ENCODE measurements at places on chromosomes 4 and X.

DNA sequence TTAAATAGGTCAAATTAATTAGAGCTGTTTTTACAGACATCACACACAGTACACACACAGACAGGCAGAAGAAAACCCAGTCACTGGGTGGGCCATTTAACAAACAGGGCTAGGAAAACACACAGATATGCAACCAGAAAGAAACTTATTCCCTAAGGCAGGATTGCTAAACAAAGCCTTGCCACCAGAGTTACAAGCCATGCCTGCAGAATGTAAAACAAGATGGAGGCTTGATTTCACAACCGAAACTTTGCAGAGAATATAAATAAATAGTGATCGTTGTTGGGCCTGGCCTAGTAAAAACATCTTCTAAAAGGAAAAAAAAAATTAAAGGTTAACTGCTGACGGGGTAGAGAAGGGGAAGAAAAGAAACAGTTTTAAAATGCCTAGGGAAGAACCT lies 212.3 kb downstream of the NAP1L3 start:
- DNase-seq = no peak

DNA sequence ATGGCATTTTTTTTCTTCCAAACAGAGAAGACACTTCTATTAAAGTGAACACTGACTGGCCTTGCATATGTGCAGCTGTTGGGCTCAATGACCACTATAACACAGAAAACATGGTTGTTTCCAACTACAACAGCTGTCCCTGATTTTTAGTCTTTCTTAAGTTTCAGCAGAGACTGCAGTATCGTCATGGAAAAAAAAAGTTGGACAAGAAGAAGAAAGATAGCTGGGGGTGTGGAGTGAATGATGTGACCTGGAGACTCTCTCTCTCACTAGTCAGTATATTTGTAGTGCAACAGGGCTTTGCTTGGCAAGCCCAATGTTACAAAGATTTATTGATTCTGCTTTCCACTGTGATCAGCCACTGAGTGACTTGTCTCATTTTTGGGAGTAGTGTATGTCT lies 29.5 kb upstream of the C4orf54 start:
- no peak for DNase-seq

DNA sequence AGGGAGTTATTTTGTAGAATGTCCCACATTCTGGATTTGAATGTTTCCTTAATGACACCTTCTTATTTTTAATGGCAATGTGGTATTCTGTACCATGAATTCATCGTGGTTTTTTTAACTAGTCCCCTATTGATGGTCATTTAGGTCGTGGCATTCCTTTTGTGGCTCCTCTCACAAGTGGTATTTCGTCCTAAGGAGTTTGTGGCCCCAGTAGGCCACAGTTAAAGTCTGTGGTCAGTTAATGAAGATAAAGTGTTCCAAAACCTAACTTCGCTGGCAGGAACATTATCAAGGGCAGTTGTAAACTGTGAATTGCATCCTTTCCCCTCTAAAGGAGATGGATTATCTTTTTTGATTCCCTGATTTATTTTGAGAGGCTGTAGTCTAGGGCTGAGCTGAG lies 133.2 kb downstream of the TMEM164 start:
- DNase-seq = no peak

DNA sequence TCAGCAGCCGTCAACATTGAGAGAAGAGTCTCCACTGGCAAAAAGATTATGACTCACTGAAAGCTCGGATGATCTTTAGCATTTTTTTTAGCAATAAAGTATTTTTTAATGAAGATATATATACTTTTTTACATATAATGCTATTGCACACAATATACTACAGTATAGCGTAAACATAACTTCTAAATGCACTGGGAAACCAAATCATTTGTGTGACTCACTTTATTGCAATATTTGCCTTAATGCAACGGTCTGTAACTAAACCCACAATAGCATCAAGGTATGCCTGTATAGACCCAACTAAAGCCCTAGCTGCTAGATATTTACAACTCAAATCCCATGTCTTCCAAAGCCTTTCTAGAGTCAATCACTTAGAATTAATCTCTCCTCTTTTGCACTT lies 52.3 kb upstream of the EDNRA start:
- no peak for DNase-seq

DNA sequence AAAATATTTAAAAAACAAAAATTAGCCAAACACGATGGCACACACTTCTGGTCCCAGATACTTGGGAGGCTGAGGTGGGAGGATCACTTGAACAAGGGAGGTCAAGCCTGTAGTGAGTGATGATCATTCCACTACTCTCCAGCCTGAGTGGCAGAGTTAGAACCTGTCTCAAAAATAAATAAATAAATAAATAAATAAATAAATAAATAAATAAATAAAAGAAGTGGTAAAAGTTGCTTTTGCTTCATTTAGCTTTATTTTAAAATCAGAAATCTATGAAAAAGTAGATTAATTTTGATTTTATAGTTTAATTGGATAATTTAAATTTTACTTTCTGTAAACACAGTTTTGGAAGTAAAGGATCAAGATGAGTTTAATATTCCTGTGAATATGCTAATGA lies 552.9 kb upstream of the PCDH10 start:
- DNase-seq = no peak

DNA sequence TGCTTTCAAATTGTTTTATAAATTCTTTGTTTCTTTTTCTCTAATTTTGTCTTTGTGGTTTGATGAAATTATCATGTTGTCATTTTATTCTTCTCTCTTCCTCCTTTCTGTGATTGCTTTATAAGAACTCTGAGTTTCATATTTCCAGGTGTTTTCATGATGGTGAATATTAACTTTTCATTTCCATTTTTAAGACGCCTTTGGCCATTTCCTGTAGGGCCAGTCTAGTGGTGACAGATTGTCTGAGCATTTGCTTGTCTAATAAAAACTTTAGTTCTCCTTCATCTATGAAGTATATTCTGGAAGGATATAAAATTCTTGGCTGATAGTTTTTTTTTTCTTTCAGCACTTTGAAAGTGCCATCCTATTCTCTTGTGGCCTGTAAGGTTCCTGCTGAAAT lies 128.1 kb downstream of the FAM13A start:
- no peak for DNase-seq

DNA sequence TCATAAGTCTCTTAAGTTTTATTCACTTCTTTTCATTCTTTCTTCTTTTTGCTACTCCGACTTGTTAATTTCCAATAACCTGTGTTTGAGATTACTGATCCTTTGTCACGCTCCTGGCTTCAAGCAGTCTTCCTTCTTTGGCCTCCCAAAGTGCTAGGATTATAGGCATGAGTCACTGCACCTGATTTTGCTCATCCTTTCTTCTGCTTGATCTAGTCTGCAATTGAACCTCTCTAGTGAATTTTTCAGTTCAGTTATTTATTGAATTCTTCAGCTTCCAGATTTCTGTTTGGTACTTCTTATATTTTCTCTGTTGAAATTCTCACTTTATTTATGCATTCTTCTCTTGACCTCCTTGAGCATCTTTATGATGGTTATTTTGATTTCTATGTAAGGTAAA lies 38.6 kb upstream of the SYTL5 start:
- DNase-seq = no peak

- DNase-seq = no peak
Observed at GRCh38 chrX:68204521-68205038, 228.7 kb downstream of the OPHN1 start.

GRCh38 chr4:159652871-159653270 lies 550.0 kb downstream of the RAPGEF2 start:
- DNase-seq = no peak

- no peak for DNase-seq
Observed at GRCh38 chrX:111652719-111653118, 28.3 kb upstream of the ALG13 start.

DNA sequence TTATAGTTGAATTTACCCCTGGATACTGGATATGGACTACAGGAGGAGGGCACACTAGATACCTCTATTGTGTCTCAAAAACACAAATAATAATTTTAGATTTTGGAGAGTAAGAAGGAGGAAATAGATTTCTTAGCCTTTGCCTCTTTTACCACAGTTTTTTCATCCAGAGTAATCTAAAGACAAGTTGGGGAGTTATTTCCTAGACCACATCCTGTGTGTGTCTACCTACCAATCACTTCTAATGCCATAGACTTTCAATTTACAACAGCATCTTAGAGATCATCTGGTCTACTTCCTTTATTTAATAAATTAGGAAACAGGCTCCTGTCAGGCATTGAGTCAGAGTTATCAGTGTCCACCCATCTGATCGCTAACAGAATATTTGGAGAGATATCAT lies 191.5 kb downstream of the EDA start:
- no peak for DNase-seq

DNA sequence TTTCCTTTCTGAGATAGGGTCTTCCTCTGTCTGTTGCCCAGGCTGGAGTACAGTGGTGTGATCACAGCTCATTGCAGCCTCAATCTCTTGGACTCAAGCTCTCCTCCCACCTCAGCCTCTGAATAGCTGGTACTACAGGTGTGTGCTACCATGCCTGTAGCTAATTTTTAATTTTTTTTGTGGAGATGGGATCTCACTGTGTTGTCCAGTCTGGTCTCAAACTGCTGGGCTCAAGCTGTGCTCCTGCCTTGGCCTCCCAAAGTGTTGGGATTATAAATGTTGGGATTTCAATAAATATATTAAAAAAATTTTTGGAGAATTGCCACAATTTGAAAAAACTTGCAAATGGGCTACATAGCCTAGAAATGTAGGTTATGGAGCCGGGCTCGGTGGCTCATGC lies 18.5 kb downstream of the RAPGEF2 start:
- DNase-seq = no peak

DNA sequence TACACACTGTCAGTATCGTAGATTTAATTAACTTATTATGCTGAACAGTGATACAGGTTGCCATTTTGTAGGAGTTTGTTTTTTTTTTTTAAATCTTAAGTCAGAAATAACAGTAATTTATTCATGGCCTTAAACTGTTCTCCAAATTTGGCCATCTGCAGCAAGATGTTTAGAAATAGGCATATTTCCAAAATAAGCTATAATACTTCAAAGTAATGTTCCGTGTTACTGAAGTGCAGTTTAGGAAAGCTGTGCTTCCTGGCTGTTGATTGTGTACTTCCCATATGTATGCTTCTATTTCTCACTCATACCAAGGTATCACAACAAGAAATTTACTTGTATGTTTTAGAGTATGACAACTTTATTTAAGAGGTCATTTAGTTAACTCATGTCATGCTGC lies 28.9 kb downstream of the CPEB2 start:
- no peak for DNase-seq

- peak; percentile 33 for DNase-seq
Observed at GRCh38 chrX:49919617-49920016, 2.8 kb upstream of the CLCN5 start.

- no peak for DNase-seq
Observed at GRCh38 chr4:6071191-6071958, 53.1 kb upstream of the C4orf50 start.

- DNase-seq = no peak
Observed at GRCh38 chr4:98527534-98528269, 130.7 kb downstream of the TSPAN5 start.

DNA sequence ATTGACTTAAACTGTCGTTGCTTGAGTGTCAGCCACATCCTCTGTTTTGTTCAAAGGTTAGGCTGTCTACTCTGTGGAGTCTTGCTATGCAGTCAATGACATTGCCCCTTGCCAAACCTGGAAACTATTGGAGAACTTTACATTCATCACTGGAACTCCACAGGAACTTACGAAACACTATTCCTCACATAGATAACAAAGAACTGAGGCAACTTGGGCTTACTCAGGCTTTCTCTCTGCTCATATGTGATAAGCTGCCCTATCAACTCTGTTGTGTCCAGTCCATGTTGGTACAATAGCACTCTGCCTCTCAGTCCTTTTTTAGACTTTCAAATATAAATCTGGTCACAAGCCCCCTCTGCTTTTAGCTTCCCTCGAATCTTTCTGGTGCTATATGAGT lies 9.4 kb downstream of the NPY5R start:
- DNase-seq = no peak

- DNase-seq = peak; percentile 16
Observed at GRCh38 chrX:37781814-37782213, 2.0 kb downstream of the CYBB start.

DNA sequence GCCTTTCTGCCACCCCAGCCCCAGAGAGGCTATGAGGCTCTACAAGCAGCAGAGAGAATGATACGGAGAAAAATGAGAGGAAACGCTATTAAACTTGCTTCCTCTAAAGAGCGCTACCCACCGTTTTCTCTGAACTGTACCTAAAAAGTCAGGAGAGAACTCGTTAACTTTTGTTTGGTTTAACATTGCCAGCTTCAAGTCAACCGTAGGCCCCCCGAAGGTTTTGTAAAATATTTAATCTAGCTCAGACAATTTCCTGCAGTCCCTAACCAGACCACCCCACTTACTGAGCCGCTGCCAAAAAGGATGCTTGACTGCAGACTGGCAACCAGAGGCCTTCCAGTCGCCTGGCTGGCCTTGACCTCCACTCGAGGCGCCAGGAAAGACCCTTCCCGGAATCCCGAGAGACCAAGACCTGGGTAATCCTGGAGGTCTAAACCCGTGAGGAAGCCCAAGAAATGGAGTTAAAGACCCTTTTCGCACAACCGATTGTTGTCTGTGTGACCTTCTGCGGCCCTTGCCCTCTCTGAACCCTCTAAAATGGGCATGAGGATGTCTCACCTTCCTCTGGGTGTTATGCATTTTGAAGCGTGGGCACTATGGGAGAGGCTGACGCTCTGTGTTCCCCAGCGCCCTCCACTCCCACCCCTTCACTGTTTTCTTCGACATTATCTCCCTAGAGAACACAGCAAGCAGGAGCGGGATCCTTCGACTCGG lies 86.3 kb downstream of the BCOR start:
- no peak for DNase-seq

DNA sequence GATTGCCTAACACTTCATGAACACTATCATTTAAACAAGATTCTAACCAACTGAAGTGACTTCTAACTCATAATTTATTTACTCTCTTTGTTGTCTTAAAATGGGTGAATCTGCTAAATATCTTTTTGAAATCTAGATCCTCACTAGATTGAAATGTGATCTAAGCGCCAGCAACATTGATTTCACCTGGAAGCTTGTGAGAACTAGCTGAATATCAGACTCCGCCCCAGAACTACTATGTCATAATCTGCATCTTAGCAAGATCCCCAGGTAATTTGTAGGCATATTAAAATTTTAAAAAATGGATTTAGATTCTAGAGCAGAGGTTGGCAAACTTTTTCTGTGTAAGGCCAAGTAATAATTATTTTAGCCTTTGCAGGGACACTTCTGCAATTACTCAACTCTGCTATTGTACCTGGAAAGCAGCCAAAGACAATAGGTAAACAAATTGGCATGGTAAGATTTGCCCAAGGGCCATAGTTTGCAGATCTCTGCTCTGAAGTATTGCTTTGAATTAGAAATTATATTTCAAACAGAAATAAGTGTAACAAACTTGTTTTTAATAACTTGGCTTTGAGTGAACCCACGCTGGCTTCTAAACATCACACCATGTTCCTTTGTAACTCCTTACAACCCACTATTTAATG lies 121.5 kb downstream of the REELD1 start:
- DNase-seq = no peak

DNA sequence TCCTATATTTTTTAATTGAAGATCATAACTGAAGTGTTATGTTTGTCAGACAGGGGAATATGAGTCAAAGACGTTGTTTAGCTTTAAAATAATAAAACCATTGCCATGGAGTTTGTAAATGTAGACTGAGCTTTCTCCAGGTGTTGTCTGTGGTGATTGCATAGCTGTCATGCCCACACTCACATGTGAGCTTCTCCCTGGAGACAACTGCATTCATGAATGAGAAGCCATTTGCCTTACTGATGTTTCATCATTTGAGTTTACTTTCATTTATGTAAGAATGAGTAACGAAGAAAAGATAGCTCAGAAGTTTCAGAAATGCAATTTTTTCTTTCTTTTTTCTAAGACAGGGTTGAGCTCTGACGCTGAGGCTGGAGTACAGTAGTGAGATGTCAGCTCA lies 339.1 kb downstream of the GALNTL6 start:
- DNase-seq = no peak

GRCh38 chr4:48095441-48095840 lies 38.6 kb downstream of the TXK start:
- DNase-seq = no peak
